ENCODE measurements at places on chromosomes 12 and 14.

DNA sequence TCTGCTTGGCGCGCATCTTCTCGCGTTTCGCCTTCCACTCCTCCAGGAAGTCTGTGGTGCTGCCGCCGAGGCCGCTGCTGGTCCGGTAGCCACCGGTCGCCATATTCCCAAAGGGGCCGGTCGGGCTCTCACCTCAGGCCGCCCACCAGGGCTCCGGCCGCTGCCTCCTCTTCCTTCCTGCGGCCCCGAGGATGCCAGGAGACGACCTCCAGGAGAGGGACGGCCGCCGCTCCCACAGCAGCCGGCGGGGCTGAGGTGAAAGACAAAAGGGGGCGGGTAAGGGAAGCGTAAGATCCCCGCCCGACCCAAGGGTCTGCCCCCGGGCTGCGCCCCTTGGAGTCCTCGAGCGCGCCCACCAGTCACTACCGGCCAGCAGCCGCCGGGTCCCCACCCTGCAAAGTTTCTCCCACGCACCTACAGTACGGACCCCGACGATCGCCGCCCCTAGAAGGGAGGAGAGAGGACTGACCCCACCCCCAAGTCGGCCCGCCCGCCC, 574 bp downstream of the PAWR start:
- DNase-seq = no peak

DNA sequence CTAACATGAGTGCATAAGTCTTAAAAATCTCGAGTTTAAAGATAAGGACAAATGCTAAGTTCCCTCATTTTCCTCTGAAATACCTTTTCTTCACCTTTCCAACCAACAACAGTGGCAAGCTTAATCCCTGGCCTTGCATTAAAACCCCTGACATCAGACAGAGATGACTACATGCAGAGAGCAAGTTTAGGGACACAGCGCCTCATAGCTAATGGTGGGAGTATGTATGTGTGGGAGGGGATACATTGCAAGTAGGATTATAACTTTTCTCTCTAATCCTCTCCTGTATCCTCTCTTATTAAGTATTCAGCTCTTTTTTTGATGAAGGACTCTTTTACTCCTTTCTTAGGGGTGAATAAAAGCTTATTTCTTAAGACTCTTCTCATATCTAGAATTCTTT, 547.1 kb downstream of the CCER1 start:
- DNase-seq = no peak

DNA sequence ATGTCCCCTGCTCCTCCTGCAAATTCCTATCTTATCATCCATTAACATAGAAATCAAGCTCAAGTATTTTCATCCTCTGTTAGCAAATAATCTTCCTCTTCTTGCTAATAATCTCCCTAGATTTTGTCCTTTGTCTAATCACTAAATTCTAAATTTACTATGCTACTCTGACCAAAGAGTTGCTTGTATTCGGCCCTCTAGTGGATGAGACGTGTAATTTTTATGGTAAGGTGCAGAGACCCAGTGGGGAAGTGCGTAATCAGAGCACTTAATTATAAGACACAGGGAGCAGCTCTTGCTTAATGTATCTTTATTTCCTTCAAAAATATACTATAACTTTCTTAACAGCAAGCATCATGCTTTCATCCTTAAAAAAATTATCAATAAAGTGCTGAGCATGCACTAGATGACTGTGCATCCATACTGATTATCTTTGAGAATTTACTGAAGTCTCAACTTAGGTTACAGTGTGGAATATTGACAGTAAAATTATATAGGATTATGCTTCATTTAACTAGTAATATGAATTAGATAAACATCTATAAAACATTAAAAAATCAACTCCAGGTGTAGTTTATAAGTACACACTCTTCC, 212.6 kb downstream of the SLC16A7 start:
- no peak for DNase-seq

GRCh38 chr14:24851837-24852236, 198.1 kb downstream of the STXBP6 start:
- DNase-seq = no peak

DNA sequence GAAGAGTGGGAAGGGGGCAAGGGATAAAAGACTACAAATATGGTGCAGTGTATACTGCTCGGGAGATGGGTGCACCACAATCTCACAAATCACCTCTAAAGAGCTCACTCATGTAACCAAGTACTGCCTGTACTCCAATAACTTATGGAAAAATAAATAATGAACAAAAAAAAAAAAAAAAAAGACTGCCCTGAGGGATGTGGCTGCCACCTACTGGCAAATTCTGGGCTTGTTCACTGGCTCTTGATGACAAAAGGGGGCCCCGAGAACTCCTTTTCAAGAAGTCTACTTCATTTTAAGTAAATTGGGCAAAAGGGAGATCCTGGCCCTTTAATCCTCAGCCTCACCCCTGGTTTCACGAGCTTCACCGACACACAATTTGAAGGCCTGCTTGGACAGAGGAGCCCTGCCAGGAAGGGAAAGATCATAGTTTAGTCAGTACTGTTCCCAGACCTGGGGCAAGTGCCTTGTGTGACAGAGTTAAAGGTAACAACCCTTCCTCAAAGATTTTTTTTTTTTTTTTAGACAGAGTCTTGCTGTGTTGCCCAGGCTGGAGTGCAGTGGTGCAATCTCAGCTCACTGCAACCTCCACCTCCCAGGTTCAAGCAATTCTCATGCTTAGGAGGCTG, 26.1 kb upstream of the STAC3 start:
- no peak for DNase-seq

- DNase-seq = no peak
These were observed 140.1 kb downstream of the ATP23 start for GRCh38 chr12:58081488-58081887.
